NCI-H2081 (cell line): ENCODE measurements at places on chromosomes 1 and 21.

DNA sequence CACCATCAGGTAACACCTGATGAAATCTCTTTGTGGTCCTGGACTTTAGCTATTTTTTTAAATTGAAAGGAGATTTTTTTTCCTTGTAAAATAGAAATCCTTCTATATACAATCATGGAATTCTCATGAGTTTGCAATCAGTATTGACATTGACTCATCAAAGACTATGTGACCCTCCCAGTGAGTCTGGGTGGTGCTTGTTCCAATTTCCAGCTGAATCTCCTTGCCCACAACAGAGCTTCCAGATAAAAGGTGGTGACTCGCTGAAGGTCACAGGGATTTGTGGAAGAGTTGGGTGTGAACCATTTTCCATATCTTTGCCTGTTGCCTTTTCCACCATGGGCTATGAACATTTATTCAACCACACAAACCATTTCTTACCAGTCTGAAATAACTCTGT lies 486.6 kb downstream of the AJAP1 start:
- no peak for DNase-seq

DNA sequence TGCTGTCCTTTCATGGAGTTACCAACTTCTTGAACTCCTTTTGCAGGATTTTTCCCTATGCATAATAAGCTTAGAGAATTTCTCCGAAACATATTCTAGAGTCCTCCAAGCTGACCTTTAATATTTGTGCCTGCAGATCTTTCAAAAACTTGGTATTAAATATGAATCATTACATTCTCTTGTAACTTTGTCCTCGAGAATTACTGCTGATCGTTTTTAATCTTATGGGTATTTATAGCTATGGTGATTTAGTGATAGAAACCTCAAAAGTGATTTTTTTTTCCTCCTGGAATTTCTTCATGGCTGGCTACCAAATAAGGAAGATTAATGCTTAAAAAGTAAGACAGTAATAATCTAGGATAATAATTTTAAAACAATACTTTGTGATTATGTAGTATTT lies 39.1 kb downstream of the MAP3K21 start:
- no peak for DNase-seq

- no peak for DNase-seq
These were observed 5.8 kb downstream of the FAM229A start for GRCh38 chr1:32356478-32356877.

- DNase-seq, result no peak
These were observed 22.1 kb upstream of the CLSTN1 start for GRCh38 chr1:9845914-9846313.

DNA sequence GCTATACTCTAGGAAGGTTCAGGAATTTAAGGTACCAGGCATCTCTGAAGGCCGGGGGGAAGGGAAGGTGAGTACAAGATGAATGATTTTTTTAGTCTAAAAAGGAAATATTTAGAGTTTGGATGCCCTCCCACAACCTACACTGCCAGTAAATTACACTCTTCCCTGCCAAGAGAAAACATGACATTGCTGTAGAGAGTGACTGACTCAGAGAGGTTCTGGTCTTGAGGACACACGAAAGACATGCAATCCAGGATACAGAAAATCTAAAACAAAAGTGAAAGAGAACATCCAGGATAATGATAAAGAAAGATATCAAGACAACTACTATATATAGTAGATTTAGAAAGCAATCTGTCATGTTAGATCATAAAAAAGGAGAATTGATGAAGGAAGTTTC lies 200.5 kb downstream of the TYW3 start:
- DNase-seq, result no peak

DNA sequence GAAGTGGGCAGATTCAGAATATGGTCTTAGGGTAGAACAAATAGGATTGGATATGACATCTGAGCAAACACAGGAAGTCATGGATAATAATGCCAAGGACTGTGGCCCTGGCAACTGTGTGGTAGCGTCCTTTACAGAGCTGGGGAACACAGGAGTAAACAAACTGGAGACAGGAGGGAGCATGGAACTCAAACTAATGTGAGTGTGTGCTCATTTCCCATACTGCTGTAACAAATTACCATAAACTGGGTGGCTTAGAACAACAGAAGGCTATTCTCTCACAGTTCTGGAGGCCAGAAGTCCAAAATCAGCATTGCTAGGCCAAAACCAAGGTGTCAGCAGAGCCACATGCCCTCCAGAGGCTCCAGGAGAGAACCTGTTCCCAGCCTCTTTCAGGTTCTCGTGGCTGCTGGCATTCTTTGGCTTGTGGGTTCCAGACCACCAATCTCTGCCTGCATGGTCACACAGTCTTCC lies 106.4 kb downstream of the TGFBR3 start:
- DNase-seq, result no peak

DNA sequence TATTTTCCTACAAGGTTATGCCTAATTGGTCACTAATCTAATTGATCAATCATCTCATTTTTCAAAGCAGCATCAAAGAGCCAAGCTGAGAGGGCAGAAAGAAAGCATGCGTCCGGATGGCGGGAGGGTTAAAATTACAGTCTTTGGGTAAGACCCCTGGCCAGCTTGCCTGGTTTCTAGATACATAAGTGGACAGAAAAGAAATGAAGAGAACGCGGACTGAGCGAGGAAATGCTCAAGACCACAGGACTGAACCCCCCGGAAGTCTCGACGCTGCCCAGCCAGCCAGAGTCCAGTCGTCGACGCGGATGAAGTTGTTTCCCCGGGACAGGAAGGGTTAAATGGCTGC lies 297.2 kb downstream of the OMA1 start:
- no peak for DNase-seq

DNA sequence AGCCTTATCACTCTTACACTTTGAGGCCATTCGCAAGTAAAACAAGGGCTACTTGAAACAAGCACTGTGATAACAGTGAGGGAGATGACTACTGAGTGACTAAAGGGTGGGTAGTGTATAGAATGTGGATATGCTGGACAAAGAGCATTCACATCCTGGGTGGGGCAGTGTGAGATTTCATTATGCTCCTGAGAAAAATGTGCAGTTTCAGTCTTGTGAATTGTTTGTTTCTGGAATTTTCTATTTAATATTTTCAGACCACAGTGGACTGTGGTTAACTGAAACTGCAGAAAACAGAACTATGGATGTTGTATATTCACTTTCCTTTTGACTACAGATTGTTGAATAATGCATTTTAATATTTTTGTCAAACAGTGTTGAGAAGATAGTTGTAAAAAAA lies 25.1 kb upstream of the B3GALT2 start:
- no peak for DNase-seq

GRCh38 chr1:208526613-208527125 lies 282.5 kb upstream of the PLXNA2 start:
- DNase-seq, result no peak

DNA sequence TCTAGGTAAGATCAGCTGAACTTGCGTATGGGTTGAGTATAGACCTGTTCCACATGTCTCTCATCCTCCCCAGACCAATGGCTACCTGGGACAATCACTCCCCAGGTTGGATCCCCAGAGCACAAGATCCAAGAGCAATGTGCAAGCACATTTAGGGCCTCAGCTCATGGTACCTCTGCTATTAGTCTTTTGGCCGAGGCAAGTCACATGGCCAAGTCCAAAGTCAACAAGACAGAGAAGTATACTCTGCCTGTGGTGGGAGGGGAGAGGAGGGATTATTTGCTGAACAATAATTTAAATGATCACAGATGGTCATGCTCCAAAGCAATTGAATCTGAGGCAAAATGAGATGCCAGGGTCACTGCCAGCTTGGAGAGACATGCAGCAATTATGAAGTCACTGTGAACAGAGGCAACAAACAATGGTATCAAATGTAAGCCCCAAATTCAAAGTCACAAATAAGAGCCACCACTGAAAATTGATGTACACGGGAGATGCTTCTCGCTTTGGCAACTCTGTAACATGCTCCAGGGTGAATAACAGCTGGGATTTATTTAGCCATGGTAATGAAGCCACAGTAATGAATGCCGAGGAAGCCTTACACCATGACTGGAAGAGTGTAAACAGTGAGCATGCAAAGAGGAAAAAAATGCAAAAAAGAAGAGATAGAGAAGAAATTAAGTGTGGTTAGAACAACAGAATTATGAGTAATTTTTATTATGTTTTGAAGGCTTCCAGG lies 149.1 kb downstream of the ZNF281 start:
- peak; percentile 89 for DNase-seq

DNA sequence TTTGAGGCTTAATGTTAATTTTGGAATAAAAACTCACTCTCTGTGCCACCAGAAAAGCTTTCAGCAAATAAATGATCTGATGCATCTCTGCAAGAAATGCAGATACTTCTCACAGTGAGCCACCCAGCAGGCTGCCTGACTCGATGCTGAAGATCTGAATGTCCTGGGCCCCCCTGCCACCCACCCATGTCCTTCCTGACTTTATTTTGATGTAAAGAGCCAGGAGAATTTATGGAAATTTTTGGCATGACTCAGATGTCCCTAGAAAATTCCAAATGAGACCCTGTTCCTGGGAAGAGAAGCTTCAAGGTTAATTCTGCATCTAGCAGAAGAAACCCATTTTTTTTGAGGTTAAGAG lies 62.8 kb upstream of the COA6 start:
- DNase-seq, result no peak

DNA sequence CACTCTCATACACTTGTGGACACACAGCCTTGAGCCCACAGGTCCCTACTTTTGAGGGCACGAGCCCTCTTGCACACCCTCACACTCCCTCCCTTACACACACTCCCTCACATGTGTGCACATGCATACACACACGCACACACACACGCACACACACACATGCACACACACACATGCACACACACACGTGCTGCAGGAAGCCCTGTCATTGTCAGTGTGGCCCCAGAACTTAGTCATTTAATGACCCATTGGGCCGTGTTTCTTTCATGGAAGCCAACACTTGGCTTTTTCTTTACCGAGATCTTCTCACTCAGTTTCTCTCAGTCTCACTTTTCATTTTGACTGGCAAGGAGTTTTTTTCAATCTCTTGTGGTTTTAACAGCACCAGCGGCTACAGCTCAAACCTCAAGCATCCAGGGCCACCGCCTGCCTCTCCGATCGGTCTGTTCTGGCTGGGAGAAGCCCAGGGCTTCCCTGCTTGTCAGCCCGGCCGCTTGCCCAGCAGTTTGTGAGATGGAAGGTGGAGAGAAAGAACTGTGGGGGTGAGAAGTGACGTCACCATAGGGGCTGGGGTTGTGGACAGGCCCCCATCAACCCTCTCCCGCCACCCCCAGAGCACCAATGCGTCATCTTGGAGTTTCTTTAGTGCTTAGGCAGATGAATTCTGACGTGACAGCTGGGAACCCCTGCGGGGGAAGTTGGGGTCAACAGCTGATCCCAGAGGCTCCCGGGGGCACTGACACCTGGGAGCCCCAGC lies 15.8 kb upstream of the TNFRSF8 start:
- DNase-seq, result no peak

DNA sequence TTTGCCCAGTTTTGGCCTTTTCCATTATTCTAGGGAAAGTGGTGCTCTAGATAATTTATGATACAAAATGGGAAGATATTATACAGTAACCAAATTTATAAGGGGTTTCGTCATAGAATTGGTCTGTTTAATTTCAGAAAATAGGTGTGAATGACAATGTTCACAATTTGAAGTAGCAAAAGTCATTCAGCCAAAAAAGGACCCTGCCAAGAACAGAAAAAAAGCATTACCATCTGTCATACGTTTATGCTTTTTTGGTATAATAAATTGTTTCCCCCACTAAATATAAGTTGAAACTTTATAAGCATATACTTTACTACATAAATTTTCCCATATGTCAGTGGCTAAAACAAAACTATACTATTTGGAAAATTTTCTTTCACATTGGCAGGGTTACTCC lies 4.5 kb upstream of the SPAG17 start:
- DNase-seq, result no peak

GRCh38 chr21:42414928-42415769 lies 11.4 kb downstream of the UBASH3A start:
- no peak for DNase-seq

GRCh38 chr1:169089776-169090175 lies 16.7 kb upstream of the ATP1B1 start:
- DNase-seq, result no peak

GRCh38 chr1:246533371-246533905 lies 26.4 kb upstream of the SMYD3 start:
- no peak for DNase-seq

- no peak for DNase-seq
These were observed at the start of gene PDZK1 for GRCh38 chr1:145707183-145707867. TSS of gene PDZK1 (minus strand) at chr1:145707368. CDS start at chr1:145688021, 19,347 bp downstream.

DNA sequence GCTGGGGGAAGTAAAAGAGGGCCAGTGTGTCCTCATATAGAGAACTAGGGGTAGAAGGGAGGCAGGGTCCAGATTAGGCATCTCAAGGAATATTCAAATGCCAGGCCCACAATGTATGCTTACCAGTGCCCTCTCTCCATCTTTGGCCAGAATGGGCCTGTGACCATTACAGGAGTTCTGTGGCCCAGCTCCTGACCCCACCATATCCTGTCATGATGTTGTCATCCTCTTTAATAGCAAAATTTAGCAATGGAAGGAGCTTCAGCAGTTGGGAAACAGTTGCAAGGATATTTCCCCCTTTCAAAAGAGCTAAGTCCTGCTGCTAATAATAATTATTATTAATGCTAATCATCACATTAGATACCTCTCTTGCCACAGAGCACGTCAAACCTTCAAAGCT lies 49.3 kb upstream of the JUN start:
- DNase-seq, result no peak

DNA sequence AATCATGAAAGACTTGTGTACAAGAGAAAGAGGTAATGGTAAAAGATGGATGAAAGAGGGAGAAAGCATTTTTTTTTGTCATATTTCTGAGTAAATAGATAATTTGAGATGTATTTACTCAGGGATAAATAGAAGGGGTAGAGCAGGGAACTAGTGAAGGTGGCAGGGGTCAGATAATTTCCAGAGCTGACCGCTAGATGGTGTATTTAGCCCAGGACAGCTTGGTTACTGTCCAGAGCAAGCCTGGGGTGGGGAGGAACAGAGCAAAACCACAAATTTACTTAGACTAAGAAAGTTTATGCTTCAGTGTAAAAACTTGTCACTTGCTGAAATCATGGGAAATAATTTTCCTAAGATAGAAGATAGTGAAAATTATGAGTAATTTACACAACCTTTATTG lies 91.5 kb downstream of the XCL2 start:
- DNase-seq, result no peak

DNA sequence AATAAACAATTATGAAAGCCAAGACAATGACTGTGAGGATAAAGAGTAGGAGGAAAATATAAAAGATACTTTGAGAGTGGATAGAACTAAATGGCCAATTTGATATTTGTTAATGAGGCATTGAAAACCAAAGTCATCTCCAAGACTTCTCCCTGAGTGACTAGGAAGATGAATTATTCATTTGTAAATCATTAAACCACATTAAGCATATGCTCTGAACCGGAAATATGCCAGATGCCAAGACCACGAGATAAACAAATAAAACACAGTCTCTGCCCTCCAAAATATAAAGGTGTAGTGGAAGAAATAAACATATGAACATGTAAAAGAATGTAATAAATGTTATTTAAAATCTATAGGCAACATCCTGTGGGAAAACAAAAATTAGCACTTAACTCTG lies 78.8 kb downstream of the MRPL39 start:
- no peak for DNase-seq

DNA sequence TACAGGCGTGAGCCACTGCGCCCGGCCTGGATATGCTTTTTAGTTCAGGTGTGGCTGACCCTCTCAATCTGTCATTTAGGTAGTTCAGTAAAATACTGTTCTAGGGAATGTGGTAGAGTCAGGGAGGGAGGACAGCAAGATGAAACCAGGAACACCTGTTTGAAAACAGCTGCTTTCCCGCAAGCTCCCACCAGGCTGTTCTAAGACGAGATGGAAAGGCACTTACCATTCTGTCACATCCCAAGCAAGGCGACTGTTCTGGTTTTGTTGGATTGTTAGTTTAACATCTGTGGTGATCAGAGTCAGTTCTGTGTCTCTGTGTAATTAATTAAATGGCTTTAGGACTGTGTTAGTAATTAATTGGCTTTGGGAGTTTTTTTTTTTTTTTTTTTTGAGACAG lies 2.9 kb downstream of the CHAF1B start:
- DNase-seq, result no peak
